Pancreas (tissue), 10 donors: ENCODE measurements at places on chromosomes 4 and X.

DNA sequence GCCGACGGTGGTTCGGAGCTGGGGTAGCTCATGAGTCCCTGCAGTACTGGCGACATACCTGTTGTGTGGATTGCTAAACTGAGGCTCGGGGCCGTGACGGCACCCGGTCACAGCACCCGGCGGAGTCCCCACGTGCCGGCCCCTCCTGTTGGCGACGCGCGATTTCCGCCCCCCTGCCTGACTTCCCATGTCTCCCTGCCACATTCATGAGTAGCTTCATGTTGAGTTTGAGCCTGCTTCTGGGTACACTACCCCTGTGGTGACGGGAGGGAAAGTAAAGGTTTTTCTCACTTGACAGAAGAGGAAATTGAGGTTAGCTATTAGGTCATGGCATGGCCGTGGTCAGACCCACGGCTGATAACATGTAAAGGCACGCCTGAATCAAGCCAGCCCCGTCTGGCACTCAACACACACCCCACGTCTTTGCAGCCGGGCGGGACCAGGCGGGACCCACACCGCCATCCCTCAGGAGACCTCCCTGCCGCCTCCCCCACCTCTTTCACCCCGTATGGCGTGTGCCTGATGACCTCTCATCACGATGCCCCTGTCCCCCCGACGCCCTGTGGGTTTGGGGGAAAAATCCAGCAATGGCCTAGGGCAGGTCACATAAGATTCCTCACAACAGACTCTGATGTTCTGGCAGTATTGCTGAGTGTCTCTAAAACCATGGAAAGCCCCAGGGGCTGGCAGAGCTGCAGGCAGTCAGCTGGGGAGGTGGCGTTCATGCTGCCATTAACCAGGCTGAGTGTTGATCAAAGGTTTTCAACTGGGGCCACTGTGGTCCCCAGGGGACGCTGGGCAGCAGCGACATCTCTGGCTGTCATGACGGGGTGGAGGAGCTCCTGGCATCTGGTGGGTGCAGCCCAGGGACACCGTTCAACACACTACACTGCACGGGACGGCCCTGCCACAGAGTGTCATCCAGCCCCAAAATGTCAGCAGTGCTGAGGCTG is 29.2 kb downstream of the P2RY8 start:
- no peak for DNase-seq

DNA sequence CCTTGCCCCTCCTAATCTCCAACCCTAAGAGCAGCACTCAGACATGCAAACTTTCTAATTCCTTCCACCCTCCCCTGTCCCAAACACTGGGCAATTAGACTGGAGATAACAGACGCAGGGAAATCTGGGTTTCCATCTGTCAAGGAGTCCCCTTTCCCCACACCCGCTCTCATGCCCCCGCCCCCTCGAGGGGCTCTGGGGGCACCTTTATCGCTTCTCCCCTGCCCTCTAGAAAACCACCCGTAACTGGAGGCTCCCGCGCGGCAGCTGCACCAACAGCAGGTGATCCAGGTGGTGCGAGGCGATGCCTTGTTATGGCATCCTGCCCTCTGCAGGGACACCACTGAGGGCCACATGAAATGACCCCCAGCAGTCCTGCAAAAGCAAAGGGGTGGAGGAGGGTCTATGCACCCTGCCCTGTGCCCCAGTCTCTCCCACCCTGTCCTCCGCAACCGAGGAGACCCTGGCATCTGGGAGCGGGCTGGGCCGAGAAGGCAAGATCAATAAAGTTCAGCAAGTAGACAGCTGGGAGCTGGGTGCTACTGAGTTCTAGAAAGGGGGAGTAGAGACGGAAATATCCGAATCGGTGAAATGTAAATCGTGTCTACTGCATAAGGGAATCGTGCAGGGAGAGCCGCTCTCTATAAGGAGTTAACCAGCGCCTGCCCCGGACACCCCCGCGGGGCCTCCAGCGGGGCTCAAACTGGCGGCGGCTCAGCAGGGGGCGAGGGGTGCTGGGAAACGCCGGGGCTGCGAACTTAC is 1.6 kb downstream of the KCTD8 start:
- DNase-seq = no peak

DNA sequence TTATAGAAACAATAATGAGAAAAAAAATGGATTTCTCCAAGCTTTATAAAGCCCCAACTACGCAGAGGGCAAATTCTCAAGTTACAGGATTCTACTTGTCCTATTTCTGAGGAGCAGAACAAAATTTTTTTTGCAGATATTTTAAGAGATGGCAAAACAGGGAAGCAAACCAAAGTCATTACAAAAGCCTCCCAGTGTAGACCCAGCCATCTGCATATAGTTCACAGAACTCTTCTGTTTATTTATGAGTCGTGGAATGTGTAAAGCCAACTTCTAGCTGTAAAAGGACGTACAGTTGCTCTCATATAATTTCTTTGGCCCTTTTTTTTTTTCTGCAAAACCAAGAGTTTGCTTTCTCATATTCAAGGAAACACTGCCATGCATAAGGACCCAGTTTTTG is 120.4 kb downstream of the PCDH7 start:
- DNase-seq = no peak

DNA sequence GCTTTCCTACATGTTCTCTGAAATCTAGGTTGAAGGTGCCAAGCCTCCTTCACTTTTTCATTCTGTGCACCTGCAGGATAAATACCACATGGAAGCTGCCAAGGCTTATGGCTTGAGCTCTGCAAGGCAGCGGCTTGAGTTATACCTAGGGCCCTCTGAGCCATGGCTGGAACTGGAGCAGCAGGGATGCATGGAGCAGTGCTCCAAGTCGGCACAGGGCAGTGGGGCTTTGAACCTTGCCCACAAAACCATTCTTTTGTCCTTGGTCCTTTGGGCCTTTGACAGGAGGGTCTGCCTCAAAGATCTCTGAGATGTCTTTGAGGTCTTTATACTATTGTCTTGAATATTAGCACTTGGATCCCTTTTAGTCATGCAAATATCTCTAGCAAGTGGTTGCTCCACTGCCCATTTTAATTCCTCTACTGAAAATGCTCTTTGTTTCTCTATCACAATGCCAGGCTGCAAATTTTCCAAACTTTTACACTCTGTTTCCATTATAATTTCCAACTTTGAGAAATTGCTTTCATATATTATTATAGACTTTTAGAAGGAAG is 536.2 kb upstream of the KLHL4 start:
- DNase-seq = no peak

- DNase-seq = no peak
These were observed 34.8 kb upstream of the USP51 start for GRCh38 chrX:55524487-55524886.

DNA sequence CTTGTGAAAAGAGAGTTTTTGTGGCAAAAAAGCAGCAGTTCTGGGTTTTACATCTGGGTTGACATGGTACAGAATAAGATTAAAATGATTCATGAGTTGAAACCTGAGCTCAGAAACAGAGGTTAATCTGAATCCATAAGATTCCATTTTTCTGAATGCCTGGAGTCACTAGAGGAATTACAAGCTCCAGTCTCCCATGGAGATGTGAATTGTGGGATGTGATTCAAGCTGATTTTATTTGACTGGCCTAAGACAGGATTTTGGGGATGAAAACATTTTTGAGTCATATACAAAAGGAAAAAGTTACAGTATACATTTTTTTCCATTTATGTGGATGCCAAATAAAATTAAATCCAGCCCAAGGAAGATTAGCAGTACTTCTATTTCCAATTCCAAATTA is 161.1 kb downstream of the RBM46 start:
- DNase-seq = no peak

GRCh38 chr4:102627831-102628523 is 126.8 kb downstream of the NFKB1 start:
- DNase-seq = no peak

DNA sequence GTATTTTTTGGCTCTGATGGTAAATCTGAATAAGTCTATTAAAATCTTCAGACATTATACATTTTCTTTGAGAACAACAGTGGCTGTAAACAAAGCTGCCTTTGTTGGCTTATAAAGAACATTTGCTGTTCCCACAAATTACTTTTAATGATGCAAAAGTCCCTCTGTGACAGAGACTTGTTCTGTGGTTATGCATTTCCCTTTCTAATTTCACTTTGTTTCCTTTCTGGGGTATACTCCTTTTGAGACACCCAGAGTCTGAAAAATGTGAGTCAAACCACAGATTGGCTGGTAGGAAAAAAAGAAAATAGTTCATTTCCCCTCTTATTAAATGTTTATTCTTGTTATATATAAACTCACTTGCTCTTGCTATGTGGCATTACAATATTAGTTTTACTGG is 402.4 kb downstream of the PACRGL start:
- no peak for DNase-seq

DNA sequence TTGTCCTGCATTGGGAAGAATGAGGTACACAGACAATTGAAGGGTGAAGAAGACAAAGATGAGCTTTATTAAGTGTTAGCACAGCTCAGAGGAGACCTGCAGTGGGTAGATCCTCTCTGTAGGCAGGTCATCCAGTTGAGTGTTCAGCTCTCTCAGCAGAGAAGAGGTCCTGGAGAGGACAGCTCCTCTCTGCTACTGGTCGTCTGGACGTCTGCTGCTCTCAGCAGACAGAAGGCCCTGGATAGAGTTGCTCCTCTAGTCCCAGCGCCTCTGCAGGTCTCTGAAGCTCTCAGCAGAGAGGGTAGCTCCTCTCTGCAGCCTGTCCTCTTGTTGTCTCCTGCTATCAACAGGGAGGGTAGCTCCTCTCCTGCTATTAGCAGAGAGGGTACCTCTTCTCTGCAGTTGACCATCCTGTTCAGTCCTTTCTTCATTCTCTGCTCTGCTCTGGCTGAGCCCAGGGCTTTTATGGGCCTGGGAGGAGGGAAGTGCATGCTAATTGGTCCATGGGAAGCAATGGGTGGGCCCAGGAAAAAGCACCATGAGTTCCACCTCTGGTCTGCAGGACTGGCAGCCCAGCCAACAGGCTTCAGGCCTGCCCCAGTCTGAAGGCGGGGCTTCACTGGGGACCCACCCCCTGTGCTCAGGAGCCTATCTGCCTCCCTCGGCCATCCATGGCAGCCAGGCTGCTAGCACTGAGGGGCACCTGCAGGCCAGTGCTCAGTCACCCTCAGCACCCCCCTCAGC is 54.1 kb upstream of the IBSP start:
- DNase-seq = no peak

DNA sequence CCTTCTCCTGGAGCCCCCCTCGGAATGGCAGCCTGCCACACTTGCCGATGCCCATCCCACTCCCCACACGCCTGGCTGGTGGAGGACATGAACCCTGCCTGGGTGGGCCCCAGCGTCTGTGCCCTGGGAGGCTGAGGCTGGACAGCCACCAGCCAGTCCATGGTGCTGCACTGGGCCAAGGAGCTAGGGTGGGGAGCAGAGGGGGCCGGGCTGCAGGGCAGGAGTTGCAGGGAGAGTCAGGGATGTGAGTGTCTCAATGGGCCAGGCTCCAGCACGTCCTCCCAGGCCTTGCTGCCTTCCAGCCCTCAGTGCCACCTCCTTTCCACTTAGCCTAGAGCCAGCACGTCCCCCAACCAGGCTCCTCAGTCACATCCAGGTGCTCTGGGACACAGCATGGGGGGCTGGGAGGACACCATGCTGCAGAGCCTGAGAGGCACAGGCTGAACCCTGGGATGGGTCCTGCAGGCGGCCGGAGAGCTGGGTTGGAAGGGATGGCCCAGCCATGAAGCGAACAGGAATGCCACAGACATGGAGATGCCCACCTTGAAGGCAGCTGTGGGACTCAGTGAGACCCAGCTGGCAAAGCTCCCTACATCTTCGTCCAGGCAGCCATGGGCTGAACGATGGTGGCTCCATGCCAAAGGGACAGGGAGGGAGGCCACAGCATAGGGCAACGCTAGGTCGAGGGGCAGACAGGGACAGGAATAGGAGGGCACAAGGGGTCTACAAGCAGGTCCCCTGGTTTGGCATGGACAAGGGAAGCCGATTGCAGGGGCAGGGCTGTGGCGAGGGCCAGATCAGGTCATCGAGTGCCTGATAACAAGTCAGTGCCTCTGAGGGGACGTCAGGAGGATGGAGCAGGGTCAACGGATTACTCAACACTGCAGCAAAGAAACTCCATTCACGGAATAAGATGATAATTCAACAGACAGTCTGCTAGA is 30.1 kb upstream of the MXD4 start:
- DNase-seq = no peak

GRCh38 chrX:68533656-68534055 is 34.8 kb downstream of the YIPF6 start:
- no peak for DNase-seq

- DNase-seq = no peak
These were observed 45.0 kb downstream of the ETDC start for GRCh38 chrX:135354288-135354687.
